ENCODE measurements at places on chromosomes 6 and 20.

DNA sequence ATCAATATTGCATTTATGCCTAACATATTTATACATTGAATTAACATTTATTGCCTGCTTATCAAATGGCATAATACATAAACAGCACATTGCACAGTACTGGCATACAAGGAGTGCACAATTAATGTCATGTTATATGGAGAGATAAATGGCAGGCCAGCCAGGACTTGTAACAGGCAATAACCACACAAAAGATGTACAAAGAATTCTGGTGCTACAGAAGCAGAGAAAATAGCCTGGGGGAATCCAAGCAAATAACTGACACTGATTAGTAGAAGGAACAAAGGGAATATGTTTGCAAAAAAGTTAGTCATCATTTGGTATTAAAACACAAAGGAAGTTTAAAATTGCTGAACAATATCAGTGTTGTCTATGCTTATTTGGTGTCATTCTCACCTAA is 27.3 kb downstream of the COL21A1 start:
- DNase-seq, result peak; percentile 47

- no peak for DNase-seq
Measured at GRCh38 chr6:10073341-10073740, 341.5 kb downstream of the TFAP2A start.

- DNase-seq, result peak; percentile 14
Measured at GRCh38 chr6:169539176-169539897, 162.5 kb downstream of the WDR27 start.

DNA sequence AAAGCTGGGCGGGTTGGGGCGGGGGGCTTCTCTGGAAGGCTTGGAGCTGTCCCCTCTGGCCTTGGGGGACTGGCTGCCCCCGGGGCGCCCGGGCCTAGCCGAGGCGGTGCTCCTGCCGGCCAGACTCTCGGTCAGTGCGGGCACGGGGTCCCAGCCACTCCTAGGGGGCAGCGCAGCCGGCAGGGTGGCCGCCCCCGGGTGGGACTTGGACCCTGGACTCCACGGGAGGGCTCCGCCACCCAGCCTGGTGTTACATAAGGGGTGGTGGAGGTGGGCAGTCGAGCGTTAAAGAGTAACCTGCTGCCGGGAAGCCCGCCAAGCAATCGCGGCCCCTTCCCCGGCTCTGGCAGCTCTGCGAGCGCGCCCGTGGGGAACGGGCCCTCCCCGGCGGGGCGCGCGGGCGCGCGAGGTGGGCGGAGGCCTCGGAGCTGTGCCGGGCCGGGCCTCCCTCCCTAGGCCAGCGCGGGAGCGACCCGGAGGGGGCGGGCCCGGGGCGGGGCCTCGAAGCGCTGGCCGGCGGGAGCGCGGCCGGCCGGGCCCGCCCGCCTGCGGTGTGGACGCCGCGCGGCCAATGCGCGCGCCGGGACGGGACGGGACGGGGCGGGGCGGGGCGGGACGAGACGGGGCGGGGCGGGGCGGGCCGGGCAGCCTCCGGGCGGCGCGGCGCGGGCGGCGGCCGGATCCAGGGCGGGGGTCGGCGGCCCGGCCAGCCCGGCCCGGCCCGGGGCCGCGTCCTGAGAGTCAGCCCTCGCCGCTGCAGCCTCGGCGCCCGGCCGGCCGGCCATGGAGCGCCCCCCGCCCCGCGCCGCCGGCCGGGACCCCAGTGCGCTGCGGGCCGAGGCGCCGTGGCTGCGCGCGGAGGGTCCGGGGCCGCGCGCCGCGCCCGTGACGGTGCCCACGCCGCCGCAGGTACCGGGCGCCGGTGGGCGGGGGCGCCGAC is at the start of gene SLC2A4RG:
Gene SLC2A4RG (plus strand): TSS at position 647 of the 940 bp plus-strand sequence. CDS start 137 bp downstream, at position 784.
- DNase-seq, result peak; percentile 95

DNA sequence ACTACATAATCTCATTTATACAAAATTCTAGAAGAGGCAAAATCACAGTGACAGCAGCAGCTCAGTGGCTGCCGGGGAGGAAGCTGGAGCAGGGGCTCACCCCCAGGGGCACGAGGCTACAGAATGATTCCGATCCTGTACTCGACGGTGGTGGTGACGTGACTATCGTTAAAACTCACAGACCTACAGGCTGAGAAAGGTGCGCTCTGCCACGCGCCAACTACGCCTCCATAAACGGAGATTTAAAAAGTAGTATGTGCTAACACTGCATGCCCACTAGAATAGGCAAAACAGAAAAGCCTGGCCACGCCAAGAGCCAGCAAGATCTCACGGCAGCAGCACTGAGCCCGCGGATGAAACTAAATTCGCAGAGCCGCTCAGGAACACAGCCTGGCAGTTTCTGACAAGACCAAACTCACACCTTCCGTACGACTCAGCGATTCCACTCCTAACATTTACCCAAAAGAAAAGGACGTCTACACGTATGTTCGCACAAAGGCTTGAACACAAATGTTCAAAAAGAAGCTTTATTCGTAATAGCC is 25.2 kb downstream of the TAF4 start:
- no peak for DNase-seq

GRCh38 chr6:38078671-38079070 is 259.1 kb downstream of the ZFAND3 start:
- no peak for DNase-seq

DNA sequence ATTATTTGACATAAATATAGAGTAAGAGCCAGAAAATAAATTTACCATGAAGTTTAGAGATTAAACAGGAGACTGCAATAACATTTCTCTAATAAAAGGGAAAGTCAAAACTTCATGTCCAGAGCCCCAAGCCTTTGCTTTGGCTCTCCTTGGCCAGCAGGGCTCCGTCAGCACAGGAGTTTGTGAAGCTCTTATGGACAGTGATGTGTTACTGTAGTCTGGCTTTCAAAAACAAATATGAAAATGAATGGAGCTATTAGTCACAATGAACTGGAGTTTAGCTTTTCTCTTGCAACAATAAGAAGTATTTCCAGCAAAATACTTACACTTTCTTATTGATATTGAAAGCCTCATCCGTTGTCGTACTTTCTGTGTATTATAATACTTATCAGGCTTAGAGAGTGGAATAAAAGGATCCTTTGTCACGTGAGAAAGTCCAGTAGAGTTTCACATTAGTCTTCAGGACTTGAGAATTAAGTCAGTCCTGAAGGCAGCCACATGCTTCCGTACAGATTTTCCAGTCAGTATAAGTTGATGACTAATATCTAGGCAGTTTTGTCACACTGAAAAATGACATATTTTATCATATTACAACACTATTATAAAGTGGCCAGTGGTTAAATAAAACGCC is 117.0 kb upstream of the PRL start:
- peak; percentile 71 for DNase-seq

- DNase-seq, result no peak
Measured at GRCh38 chr6:149332602-149333265, 15.2 kb downstream of the TAB2 start.

GRCh38 chr6:15763837-15764236 is 101.0 kb upstream of the DTNBP1 start:
- DNase-seq, result peak; percentile 60

DNA sequence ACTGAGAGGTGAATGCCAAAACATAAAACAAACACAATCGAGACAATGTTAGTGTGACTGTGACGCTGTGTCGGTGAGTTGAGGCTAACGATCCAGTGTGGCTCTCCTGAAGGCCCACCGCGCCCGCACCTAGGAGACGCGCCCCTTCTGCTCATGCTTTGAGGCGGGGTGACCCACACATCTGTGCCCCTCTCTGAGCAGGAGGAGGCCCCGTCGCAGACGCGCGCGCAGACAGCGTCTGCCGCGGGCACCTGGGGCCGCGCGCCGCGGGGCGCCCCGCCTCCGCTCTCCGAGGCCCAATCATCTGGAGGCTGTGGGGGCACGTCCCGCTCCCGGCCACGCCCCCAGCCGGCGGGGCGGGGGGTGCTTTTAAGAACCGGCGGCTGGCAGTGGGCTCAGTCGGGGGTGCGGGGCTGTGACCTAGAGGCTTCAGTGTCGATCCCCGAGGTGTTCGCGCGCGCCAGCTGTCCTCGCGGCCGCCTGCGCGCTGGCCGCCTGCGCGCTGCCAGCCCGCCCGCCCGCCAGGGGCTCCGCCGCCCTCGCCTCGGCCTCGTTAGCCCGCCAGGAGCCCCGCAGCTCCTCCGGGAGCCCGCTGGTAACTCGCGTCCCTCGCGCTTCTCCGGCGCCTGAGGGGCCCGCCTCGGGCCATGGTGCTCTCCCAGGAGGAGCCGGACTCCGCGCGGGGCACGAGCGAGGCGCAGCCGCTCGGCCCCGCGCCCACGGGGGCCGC is at the start of gene SLC16A10:
Gene SLC16A10 (plus strand): TSS at position 398 of the 730 bp plus-strand sequence. CDS start 250 bp downstream, at position 648.
- peak; percentile 46 for DNase-seq

GRCh38 chr6:49552596-49552995 is 2.1 kb downstream of the C6orf141 start:
- DNase-seq, result no peak

DNA sequence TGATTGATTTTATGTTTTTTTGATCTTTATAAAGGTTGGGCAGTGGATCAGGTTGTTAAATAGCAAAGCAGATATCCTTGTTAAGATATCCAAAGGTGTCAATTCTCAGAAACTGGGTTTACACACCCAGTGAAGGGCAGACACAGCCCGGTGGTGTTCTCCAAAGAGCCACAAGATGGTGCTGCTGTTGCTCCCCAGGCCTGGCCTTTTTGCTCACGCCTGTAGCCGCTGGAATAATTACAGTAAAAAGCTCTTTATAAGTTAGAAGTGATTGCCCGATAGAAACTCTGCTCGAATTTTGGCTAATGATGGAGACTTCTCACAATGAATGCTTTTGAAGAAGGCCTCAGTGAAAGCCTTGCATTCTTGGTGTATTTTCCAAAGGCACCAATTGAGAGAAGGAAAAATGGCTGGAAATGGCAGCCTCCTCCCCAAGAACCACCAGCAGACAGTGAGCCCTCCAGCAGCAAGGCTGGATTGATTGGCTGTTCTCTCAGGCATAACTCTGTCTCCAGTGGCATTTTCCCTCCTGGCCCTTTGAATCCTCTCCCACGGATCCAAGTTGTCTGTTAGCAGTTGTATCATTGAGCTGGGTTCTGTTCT is 120.5 kb upstream of the CHD6 start:
- DNase-seq, result peak; percentile 68

DNA sequence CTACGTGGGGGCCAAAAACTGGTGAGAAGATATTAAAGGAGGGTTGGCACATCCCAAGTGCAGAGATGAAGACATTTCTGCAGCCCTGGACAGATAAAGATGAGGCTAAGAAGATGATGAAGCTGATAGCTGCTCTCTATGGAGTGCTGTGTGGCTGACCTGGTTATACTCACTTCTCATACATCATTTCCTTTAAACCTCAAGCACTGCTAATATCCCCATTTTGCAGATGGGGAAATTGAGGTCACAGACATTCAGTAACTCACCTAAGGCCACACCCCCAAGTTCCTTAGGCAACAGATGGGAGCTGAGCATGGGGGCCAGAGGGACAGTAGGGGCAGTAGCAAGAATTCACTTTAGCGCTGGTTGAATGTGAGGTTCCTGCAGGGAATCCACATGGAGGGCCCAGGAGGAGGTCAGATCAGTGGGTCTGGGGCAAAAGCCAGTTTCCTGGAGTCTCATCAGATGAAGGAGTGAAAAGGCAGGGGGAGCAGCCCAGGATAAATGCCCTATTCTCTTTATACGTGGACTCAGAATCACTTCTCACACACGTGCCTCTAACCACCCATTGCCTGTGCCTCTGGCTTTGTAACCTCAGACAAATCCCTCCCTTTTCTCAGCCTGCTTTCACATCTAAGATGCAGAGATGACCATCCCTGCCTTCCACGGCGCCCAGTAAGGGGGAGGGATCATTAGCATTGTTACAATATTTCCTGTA is 125.8 kb downstream of the NFATC2 start:
- DNase-seq, result no peak

DNA sequence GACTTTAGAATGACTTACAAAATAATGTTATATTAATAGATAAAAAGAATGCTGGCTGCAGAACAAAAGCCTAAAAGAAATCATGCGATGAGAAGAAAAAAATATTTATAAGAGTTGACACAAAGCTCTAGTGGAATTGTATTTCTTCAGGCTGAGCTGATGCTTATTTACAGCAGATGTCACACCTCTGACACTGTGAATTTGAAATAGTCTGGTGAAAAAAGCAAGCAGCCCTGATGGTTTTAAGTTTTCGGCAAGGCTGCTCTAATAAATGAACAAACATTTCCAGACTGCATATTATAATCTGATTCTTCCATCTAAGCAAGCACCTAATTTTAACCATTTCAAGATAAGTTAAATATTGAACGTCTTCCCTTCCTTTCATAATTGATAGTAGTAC is 109.9 kb downstream of the LIN28B start:
- no peak for DNase-seq

DNA sequence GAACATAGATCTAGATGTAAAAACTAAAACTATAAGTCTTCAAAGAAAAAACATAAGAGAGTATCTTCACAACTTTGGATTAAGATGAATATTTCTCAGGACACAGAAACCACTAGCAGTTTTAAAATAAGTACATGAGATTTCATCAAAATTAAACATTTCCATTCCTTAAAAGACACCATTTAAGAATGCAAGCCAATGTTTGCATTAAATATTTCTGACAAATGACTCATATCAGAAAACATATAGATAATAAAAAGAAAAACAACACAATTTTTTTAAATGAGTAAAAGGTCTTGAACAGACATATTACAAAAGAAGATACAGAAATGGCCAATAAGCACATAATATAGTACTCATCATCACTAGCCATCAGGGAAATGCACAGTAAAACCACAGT is 59.7 kb downstream of the COL21A1 start:
- no peak for DNase-seq

GRCh38 chr20:9114709-9115108 is 45.8 kb downstream of the PLCB4 start:
- DNase-seq, result no peak

GRCh38 chr20:47578543-47578942 is 76.9 kb downstream of the NCOA3 start:
- DNase-seq, result no peak

- DNase-seq, result no peak
Measured at GRCh38 chr20:50600281-50600895, 90.2 kb downstream of the PTPN1 start.

DNA sequence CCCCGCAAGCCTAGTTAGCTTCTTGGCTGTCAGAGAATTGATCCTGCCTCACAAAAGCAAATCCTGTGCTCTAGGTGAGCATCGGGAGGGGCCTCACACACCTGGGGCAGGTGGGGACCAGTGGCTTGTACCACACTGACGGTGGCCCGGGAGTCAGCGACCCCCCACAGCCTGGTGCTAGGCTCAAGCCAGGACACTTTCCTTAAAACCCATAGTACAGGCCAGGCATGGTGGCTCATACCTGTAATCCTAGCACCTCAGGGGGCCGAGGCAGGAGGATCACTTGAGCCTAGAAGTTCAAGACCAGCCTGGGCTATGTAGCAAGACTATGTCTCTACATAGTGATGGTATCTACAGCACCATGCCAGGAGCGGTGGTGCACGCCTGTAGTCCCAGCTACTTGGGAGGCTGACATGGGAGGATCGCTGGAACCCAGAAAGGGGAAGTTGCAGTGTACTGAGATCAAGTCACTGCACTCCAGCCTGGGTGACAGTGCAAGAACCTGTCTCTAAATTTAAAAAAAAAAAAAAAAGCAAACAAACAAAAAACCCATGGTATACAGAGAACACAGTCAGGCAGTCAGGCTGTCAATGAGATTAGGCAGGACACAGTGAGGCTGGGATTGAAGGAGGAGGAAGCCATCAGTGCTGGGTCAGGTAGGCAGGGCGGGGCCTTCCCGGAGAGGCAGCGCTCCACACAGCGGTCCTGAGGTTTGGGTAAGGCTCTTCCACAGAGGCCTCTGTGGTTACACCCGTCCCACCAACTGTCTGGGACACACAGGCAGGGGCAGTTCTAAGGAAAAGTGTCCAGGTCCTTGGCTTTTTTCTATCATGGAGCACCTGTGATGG is 41.3 kb downstream of the SYNJ2 start:
- no peak for DNase-seq

GRCh38 chr6:83368577-83368976 is 62.3 kb downstream of the ME1 start:
- DNase-seq, result no peak

All from adipocyte (in vitro differentiated cells).